ENCODE measurements at places on chromosomes 7 and 10.

DNA sequence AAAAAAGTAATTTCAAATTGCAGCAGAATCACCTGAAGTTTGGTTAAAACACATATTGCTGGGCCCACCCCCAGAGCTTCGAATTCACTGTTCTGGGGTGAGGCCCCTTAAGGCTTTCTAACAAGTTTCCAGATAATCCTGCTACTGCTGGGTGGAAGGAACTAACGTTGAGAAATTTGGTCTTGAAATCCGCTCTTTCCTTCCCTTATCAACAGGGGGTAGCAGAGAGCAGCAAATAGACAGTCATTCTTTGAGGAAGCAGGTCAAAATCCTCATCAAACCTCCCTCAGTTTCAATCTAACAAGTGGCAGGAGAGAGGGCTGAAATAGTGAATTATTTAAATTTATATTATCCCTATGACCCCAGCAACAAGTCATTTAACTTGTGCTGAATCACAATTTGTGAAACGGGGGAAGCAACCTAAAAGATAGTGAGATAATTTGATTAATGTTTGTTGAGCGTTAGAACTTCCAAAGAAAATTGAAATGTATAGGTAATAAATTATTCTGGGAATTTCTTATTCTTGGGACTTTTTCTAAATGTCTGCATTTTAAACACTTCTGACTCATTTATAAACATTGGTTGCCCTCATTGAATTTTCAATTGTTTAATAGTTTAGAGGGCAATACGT lies 21.7 kb upstream of the MALSU1 start:
- DNase-seq: no peak

GRCh38 chr7:26265499-26266075 lies 26.1 kb upstream of the SNX10 start:
- no peak for DNase-seq

- no peak for DNase-seq
Measured at GRCh38 chr7:81525841-81526240, 244.0 kb downstream of the HGF start.

- DNase-seq: no peak
Measured at GRCh38 chr10:71359364-71360046, 37.2 kb upstream of the CDH23 start.

- DNase-seq: no peak
Measured at GRCh38 chr10:1179346-1180070, 123.3 kb downstream of the WDR37 start.

DNA sequence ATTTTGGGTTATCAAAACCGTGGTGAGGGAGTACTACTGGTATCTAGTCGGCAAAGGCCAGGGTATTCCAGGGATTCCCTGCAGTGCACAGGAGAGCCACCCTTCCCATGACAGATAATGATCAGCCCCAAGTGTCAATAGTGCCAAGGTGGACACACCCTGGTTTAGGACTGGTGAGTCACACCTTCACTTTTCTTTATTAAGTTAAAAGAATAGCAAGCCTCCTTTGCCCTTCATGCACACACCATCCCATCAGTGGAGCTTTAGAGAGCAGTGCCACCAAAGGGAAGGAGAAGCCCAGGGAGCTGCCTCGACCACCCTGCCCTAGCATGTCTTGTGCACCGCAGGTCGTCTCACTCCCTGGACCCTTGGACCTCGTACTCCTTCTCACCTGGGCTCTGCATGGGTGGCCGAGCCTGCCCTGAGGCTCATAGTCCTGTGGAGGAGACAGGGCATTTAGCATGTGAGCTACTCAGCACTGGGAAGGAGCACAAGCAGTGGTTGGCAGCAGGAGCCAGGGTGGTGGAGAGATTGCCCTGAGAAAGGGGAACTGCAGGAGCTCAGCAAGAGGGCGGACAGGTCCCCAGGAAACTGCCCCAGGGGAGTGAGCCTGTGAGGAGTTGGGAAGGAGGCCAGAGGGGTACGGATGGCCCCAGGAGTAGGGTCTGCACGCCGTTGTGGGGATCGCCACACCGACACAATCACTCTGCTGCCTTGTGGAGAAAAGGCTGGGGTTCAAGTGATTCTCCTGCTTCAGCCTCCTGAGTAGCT lies 17.4 kb downstream of the UBE2D4 start:
- no peak for DNase-seq

DNA sequence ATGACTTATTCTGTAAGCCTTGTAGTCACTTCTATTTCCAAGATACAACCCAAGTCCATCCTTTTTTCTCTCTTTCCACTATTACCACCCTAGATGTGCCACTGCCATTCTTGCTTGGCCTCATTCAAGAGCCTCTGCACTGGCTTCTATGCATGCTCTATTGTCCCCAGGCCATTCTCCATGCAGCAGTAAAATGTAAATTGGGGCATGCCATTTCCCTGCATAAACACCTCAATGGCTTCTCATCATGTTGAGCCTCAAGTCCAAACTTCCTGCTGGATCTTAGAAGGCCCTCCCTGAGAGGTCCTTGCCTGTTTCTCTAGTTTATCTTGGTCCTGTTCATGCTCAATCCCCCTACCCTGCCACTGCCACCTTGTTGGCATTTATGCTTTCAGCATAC lies 23.2 kb upstream of the WDFY4 start:
- no peak for DNase-seq

DNA sequence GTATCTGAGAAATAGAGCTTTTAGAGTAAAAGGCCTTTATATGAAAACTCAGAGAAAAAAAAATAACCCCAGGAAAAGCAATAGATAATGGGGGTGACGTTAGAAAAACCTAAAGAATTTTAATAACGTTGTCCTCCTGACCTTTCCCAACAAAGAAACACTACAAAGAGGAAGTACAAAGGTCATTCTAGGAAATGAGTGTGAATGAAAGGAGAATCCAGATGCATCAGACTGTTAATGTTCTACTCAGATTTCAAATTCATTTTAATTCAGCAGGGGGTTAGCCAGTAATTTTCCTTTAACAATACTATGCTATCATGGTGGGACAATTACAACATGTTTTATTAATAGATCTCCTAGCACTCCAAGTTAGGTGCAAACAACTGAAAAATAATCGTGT lies 73.8 kb upstream of the CDK1 start:
- no peak for DNase-seq

DNA sequence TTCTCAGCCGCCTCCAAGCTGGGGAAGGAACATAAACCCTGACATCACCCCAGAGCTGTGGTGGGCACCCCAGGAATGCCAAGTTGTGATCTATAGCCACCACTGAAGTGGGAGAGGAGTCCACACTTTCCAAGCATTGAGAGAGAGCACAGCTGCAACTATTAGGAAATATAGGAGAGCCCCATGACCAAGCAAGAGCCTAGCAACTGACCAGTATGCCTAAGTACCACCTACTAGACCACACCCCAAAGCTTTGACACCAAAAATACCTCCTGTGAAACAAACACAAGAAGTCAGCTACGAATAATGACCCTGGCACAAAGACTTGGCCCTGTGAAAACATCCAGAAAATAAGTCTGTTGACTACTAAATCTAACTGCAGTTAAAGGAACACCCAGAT lies 804.1 kb upstream of the IGFBP3 start:
- no peak for DNase-seq

DNA sequence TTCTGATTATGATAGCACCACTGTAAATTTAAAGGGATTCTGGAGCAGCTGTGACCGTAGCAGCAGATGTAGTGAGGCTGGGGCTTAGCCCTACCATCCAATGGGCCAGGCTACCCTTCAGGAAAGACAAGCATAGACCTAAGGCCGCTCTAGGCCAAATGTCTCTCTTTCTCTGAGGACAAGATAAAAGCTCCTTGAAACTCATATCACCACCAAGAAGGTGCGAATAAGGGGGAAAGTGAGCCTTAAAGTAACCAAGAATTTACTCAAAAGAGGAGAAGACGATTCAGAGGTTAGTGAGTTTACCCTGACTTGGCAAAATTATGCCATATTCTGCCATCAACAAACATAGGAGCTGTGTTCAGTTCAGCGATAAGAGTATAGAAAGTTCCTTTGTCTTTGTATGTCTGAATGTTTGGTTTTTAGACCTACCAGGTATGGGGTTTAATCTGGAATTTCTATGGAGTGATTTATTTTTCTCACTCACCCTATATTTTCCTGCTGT lies 79.8 kb downstream of the PFKFB3 start:
- DNase-seq: no peak

DNA sequence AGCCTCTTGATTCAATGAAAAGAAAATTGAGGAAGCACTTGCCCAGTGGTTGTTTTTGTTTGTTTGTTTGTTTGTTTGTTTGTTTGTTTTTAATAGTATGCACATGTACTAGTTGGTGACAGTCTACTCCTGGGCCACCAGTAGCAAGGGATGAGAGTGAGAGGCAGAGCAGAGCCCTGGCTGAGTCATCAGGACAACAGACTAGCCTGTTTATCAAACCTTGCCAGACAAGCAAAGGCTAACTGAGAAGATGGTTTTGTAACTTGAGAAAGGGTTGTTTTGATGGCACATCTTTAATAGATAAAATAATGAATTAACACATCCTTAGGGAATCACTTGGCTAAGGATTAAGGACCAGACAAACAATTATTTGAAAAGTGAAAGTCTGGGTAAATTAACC lies 78.1 kb downstream of the INHBA start:
- no peak for DNase-seq

DNA sequence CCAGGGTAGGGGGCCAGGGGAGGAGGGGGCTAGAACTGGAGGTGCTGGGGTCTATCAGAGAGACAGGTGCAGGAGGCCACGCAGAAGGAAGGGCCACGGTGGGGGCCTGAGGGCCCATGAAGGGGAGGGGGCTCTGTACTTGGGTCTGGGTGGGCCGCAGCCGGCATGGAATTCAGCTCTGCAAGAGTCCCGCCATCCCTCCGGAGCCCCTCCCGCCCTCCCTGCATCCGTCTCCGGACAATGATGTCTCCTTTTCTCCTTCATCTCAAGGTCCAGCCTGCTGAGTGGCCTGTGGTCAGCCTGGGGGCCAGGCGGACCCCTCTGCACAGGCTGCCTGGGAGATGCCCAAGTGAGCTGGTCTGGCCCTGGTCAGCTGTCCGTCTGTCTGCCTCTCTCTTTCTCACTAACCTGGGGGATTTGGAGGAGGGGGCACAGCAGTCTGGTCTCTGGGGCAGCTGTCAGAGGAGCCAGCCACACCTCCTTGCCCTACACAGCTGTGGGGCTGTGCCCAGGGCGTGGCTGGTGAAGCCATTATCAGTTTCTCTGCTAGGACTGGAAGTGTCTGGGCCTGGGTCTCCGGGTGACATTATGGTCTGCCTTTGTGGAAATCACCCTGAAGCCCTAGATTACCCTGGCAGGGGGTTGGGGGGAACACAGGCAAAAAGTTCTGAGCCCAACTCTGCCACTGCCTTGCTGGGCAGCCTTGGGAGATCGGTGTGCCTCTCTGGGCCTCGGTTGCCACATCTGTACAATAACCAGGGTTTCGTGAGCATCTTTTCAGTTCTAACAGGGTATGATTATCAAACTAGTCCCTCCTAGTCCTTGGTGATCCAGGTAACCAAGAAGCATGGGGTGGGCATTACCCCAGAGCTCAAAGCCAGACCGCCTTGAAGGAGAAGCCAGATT lies 19.0 kb upstream of the HSPB1 start:
- no peak for DNase-seq

DNA sequence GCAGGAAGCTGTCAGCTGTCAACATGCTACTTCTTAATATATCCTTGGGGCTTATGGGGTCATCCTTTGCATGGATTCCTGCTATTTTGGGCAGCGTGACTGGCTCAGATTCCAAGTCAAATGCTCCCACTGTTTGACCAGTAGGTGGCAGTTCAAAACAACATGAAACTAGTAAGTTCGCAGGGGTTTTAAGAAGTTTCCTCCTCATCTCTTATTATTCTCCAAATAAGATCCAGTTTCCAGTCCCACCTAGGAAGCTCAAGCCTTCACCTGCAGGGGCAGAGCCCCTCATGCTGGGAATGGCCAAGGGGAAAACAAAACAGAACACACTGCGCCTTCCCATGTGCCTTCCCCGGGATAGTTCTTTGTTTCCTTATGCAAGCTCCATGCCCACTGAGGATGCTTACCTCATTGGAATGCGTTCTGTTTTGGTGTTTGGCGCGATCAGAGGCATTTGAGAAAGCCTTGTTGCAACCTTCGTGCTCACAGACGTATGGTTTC lies 259.8 kb downstream of the GLI3 start:
- DNase-seq: no peak

DNA sequence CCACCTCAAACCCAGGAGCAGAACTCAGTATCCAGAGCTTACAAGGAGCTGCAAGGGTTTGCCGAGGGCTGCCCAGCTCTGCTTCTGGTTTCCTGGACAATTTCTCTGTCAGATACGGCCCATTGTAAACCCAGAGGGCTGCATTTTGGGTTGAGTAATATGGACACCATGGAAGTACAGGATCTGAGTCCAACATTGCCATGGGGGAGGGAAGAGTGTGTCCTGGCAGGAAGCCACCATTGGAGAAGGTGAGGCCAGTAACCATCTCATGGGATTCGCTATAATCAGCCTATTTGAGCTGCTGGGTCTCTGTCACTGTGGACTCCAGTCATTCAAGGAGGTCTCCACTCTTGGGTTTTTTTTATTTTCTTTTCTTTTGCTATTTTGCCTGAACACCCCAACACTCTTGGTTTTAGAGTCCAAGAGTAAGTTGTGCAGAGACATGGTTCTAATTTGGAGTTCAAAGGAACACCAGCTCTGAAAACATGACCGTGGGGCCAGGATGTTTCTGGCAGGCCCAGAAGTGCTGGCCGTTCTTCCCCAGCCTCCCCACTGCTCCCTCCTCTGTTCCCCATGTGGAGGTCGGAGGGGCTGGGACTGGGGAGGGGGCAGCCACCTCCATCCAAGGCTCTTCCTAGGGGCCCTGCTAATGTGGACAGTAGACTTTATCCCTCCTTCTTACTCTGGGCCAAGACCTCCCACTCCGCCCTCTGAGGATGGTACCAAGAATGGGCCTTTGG lies 46.2 kb downstream of the CHST3 start:
- DNase-seq: no peak

DNA sequence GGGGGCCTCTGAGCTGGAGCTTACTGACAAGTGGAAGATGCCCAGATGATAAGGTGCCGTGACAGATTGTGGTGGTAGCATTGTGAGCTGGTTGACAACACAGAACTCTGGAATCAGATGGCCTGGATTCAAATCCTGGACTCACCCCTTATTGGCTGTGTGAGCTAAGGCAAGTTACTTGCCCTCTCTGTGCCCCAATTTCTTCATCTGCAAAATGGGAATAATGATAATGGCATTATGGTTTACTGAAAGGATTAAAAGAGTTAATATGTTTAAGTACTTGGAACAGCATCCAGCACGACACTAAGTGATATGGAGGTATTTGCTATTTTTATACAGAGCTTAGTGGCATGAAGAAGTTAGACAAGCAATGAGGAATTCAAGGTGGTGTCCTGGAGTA lies 465.9 kb upstream of the GALNT17 start:
- no peak for DNase-seq

- DNase-seq: no peak
Measured at GRCh38 chr10:120996456-120997034, 145.4 kb downstream of the WDR11 start.

DNA sequence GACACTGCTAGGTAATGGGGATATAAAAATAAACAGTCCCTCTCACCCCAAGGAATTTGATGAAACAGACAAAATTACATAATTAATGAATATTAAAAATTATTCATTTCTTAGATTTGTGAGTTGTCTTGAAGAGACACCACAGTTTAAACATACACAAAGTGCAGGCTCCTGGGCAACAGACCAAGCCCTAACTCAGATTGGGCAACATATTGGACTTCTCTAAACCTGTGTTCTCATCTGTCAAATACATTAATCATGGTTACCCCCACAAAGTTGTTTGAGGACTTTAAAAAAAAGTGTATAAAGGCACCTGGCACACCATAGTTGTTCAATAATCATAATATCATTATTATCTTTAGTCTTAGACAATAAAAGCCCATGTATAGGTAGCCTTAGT lies 62.5 kb upstream of the CAPZA2 start:
- DNase-seq: no peak

- no peak for DNase-seq
Measured at GRCh38 chr10:14736600-14737081, 38.1 kb downstream of the FAM107B start.
